ENCODE measurements at places on chromosomes 13 and 19.

DNA sequence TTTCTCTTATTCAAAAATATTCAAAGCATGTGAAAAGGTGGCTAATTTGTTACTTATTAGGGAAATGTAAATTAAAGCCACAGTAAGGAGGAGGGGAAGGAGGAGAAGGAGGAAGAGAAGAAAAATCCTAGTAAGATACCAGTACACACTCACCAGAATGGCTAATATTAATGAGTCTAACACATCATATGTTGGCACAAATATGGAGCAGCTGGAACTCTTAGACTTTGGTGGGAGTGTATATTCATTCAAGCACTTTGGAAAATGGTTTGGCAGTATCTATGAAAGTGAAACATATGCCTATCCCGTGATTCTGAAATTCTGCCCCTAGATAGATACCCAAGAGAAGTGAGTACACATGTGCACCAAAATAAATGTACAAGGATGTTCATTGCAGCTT is 38.1 kb upstream of the RGCC start:
- DNase-seq = no peak

GRCh38 chr13:59706101-59706976 is 457.4 kb downstream of the DIAPH3 start:
- DNase-seq = no peak

DNA sequence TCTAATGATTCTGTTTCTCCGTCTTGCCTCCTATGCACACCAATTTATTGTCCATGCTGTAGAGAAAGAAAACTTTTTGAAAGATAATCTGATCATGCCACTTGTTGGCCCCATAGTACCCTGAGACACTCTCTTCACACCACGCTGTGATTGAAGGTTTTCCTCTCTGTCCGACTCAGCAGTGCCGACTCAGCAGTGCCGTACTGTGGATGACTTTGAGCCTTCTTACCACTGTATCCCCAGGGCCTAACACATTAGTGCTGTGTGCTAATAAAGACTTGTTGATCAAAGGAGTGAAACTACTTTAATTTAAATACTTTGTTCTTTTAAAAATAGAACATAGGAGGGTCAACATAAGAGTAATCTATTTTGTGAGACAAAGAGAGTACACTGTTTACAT is 429.6 kb downstream of the KLF12 start:
- no peak for DNase-seq

DNA sequence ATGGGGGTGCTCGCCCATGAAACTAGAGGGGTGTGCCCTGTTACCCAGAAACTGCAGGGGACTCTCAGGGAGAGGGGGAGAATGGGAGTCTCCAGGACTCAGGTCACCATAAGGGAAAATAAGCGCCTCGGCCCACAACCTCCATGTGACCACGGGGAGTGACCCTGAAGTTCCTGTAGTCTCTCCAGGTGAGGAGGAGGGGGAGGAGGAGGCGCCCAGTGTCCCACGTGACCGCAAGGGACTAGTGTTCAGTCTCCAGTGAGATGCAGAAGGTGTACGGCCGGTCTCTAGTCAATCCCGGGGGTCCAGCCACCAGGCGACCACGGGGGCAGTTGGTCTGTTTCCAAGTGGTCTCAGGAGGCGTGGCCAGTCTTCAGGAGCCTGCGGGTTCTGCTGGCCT is 16.0 kb downstream of the TM6SF2 start:
- no peak for DNase-seq

DNA sequence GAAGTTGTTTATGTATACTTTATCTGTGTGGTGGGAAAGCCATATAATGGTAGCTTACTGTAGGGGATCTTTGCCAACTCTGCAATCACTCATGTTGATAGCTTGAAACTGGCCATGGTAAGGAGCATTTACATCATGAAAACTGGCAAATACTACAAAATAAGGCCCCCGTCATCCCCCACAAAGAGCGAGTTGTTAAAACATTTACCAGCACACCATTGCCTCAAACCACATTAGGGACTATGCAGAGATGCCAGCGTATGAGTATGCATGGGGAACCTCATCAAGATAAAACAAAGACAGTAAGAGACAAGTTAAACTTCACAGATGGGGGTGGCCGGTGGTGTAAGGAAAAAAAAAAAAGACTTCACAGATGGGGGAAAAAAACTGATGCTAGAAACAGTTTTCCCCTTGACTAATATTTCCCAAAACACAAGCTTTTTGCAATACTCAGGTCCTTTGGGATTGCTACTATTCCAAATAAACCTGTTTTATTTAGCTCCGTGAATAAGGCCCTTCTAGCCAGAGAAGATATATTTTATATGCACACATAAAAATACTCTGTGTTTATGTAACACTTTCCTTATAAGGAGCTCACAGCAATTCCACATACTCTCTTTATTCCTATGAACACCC is 70.6 kb upstream of the SERP2 start:
- DNase-seq = no peak

DNA sequence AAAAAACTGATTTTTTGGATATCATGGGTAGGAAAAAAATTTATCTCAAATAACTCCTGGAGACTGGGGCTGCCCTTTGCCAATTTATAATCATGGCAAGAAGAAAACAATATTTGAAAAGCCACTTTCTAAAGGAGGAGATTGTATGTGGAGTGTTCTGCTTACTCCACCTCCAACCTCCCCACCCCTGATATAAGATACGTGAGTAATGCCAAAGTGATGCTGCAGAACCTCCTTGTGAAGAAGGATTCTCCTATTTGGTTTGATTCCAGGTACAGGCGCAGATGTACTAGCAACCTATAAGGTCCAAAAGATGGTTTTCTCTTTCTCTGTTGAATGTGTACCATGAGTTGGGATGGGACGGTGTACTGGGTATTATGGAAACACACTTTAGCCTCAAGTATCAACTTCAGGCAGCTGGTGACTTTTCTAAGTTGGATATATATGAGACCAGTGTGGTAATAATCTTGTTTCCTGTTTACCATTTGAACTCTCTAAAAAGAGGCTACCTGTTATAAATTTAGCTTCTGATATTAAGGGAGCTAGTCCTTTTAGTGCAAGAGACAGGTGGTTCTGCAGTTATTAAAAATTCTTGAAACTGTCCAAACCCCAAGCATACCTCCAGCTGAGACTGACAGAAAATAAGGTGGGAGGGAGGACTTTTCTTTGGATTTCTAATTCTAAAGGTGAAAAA is 724.0 kb upstream of the MIR17HG start:
- no peak for DNase-seq

DNA sequence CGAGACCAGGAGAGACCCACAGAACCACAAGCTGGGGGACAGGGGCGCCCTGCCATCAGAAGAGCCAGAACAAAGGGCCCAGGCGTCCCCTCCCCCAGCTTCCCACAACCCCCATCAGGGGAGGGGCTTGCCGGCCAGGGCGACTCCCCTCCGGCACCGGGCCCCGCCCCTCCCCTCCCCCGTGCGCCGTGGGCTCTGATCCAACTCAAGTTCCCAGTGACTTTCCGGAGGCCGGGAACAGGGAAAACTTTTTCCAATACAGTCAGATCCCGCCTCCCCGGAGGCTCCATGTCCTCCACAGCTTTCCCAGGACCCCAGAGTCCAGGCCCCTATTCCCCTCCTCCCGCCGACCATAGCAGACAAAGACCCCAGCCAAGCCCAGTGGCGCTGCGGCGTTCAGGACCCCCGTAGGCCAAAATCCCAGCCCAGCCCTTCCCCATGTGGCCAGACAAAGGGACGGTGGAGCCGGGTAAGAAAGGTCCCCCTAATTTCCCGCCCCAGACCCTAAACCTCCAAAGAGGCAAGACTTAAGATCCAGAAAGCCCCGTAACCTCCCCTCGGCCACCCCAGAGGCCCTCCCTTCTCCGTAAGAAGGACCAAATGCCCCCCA is 673 bp downstream of the TEAD2 start:
- DNase-seq = no peak

DNA sequence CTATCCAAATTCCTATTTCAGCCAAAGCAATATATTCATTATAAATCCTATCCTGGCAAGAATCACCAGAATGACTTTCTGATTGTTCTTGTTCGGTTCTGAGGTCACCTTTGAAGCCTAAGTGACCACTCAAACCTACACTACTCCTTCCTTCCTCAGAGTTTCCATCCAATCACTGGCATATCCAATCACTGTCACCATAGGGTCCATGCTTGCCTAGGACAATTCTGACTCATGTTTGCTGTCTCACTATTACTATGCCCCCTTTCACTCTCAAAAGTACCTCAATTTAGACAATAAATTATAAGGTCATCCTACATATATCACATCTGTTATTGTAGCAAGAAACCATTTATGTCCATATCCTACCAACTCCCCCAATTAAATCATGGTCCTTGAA is 58.9 kb downstream of the UBL3 start:
- DNase-seq = no peak

All from stimulated activated CD4-positive, alpha-beta T cell treated with anti-CD3 and anti-CD28 coated beads, TNF-alpha, amount 100 ng/mL, for 1 hour (primary cell).